Putamen (tissue), 1 donor: ENCODE measurements at places on chromosomes 12 and 14.

DNA sequence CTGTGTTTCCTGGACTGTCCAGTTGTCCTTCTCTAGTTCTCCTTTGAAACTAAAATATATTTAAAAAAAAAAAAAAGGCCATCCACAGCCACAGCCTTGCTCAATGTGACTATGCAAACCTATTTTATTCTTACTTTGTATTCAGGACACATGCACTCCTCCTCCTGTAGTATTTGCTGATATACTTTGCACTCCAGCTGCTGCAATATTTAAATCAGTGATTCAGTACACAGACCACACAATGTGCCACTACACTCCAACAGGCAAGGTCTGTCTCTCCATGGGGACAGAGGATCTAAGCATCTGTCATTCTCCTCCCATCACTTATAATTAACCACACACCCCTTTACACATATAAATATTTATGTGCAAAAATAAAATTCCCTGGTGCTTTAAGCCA is 40.2 kb upstream of the CCDC196 start:
- DNase-seq, result no peak

- no peak for DNase-seq
Observed at GRCh38 chr12:57233357-57234232, 4.1 kb downstream of the SHMT2 start.

GRCh38 chr12:11836282-11837151 is 187.0 kb downstream of the ETV6 start:
- DNase-seq, result no peak

- DNase-seq, result no peak
Observed at GRCh38 chr12:110171186-110171538, 47.0 kb downstream of the IFT81 start.
